ENCODE measurements at places on chromosomes 2 and 18.
A peak's percentile ranks its signal among the peaks of the same experiment; 100 is the strongest.

- DNase-seq, result no peak
Measured at GRCh38 chr18:7896805-7897518, 329.8 kb downstream of the PTPRM start.

GRCh38 chr18:63161761-63162195 is 157.8 kb downstream of the BCL2 start:
- DNase-seq, result peak; percentile 66

- DNase-seq, result no peak
Measured at GRCh38 chr2:20446255-20446916, 488 bp upstream of the RHOB start.

GRCh38 chr2:121944072-121944831 is 188.8 kb downstream of the TSN start:
- DNase-seq, result no peak

DNA sequence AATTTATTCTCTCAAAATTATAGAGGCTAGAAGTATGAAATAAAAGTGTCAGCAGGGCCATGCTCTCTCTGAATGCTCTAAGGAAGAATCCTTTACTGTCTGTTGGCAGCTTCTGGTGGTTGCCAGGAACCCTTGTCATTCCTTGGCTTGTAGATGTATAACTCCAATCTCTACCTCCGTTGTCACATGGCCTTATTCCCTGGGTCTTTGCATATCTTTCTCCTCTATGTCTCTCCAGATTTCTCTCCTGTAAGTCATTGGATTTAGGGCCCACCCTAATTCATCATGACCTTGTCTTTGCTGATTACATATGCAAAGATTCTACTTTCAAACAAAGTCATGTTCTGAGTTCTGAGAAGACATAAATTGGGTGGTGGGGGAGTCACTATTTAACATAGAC is 127.0 kb upstream of the CHST9 start:
- no peak for DNase-seq

- DNase-seq, result no peak
Measured at GRCh38 chr2:209305026-209305425, 118.8 kb upstream of the MAP2 start.

DNA sequence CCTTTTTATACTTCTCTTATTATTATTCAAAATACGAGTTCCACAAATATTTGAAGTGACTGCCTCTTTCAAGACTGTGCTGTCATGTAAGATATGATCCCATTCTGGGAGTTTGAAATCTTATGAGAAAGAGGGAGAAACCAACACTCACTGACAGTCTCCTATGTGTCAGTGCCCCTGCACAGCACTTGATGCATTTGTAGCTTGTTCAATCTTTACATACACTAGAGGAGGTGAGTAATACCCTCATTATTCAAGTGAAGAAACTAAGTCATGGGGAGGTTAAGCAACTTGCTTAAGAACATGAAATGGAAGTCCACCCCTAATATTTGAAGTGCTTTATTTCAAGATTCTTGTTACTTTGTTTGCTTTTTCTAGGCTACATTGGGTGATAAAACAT is 459.5 kb upstream of the FANCL start:
- no peak for DNase-seq

- DNase-seq, result no peak
Measured at GRCh38 chr2:42809819-42810120, 17.4 kb upstream of the HAAO start.

- DNase-seq, result no peak
Measured at GRCh38 chr2:196160101-196160500, 11.3 kb downstream of the STK17B start.

- no peak for DNase-seq
Measured at GRCh38 chr2:61662990-61663389, 124.8 kb upstream of the XPO1 start.

- no peak for DNase-seq
Measured at GRCh38 chr2:110717734-110718133, 14.6 kb upstream of the ACOXL start.

DNA sequence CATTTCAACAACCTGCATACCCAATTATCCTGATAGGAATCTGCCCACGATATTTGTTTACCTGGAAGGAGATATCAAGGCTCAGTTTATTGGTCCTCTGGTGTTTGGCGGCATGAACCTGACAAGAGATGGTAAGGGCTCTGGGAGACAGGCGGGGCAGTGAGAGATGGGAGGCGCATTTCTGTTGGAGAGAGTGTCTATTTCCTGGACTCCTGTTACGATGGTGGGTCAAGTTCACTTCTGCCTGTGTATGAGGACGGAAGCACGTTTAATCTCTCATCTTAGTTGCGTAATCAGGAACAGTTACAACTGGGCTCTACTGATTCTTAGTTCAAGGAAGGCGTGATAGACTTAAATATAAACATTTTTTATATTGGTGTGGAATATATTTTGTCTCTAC is 8.9 kb downstream of the PDCL3 start:
- no peak for DNase-seq

GRCh38 chr18:11522992-11523391 is 86.4 kb upstream of the SLC35G4 start:
- DNase-seq, result no peak

All from activated CD8-positive, alpha-beta memory T cell treated with anti-CD3 and anti-CD28 coated beads for 1 hour (primary cell).